ENCODE measurements at places on chromosomes 16 and 17. TPM values are rescaled to one million over a fixed set of nuclear protein-coding genes. Genes with fewer than 3 reads are reported as not detected.

Gene ZNF598
- total RNA-seq: 76.5 TPM

Gene C16orf95
- 1.9 TPM for total RNA-seq

Gene HOXB8
- total RNA-seq: 27.5 TPM

Gene KRT28
- total RNA-seq: not detected

Gene PRSS8
- not detected for total RNA-seq

Gene SLFN14
- total RNA-seq: not detected

Gene SLC9A5
- total RNA-seq: 2.9 TPM

Gene PYDC1
- total RNA-seq: not detected

Gene PRR35
- total RNA-seq: not detected

Gene TTLL6
- total RNA-seq: 1.2 TPM

Gene KIF19
- total RNA-seq: not detected

Gene RAB26
- 9.0 TPM for total RNA-seq

Gene TP53TG3B
- 1.5 TPM for total RNA-seq

Gene MED13
- total RNA-seq: 32.6 TPM

Gene MEOX1
- not detected for total RNA-seq

Gene MYH2
- total RNA-seq: not detected

Gene NT5M
- total RNA-seq: 5.7 TPM

Gene SYNGR3
- 2.0 TPM for total RNA-seq

Gene KRT33B
- total RNA-seq: 0.29 TPM

Gene KRTAP16-1
- total RNA-seq: not detected

Gene RAP1GAP2
- 21.9 TPM for total RNA-seq

Gene TEX14
- 1.2 TPM for total RNA-seq

Gene SCN4A
- not detected for total RNA-seq

Gene KRTAP9-8
- total RNA-seq: not detected

Gene AGRP
- total RNA-seq: not detected

Gene KCNH6
- total RNA-seq: not detected

Gene AMZ2
- 46.5 TPM for total RNA-seq

Gene WSCD1
- total RNA-seq: 0.45 TPM

Gene CHST6
- 6.0 TPM for total RNA-seq
